HFFc6 (cell line): ENCODE measurements at places on chromosomes 2 and 18. TPM values are rescaled to one million over a fixed set of nuclear protein-coding genes. Genes with fewer than 3 reads are reported as not detected.
A peak's percentile ranks its signal among the peaks of the same experiment; 100 is the strongest.

DNA sequence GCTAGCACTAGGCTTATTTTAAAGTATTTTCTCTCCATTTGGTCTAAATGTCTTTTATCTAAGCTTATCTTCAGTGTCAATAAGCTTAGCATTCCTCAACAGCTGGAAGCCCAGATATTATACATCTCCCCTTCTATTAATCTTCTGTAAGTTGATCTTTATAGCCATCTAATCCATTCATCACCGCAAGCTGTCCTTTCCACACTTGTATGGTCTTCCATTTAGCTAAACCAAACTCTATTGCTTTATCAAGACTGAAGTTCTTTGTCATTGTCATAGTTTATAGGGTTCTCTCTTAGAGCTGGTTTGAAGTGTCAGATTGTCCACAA is 101.3 kb upstream of the GPR45 start:
- no peak for DNase-seq
- H3K4me3 ChIP-seq = no peak overlapping the region
- H3K4me1 ChIP-seq = no peaks in the 10 kb centered on the region; the same call in 1 of the 2 replicates
- H3K36me3 ChIP-seq = no peaks in the 10 kb centered on the region
- peaks cover 40% of the 10 kb centered on the region for H3K27me3 ChIP-seq

- no peaks in the 10 kb centered on the region for H3K36me3 ChIP-seq
- H3K4me3 ChIP-seq = peak within 1 kb of the TSS; percentile 60
- peaks cover 29% of the 10 kb centered on the region for H3K4me1 ChIP-seq
- H3K27ac ChIP-seq = peak within 1 kb of the TSS; percentile 34
- peaks cover 19% of the 10 kb centered on the region for H3K27me3 ChIP-seq
- DNase-seq = peak; percentile 88
These were observed at the start of gene PLCD4 for GRCh38 chr2:218607436-218608115. PLCD4 (plus strand) TSS chr2:218607899; CDS start chr2:218615740, 7,841 bp downstream.

DNA sequence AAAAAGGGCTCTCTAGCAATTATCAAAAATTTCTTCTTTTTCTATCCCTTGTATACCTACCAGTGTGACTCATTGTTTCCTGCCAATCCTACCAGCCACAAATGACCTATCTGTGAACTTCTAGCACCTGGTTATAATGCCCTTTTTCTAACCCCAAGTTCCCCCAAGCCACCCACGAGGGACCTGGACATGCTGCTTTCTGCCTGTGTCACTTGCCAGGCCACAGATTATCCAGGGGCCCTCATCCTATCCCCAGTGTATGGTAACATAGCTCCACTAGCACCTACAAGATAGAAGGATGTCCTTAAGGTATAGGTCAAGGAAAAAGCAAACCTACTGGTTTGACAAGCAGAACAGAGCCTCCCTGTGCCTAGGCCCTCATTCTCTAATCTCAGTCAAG is 26.8 kb downstream of the AAK1 start:
- H3K4me3 ChIP-seq = no peak overlapping the region
- H3K4me1 ChIP-seq = peaks cover 18% of the 10 kb centered on the region
- peaks cover 1% of the 10 kb centered on the region for H3K27me3 ChIP-seq
- no peak for DNase-seq
- H3K27ac ChIP-seq = no peak overlapping the region; the same call in 1 of the 2 replicates
- peaks cover 31% of the 10 kb centered on the region for H3K36me3 ChIP-seq

GRCh38 chr18:68391801-68392200 is 323.1 kb downstream of the TMX3 start:
- peaks cover 44% of the 10 kb centered on the region for H3K4me1 ChIP-seq
- H3K4me3 ChIP-seq = no peak overlapping the region
- no peak for DNase-seq
- H3K36me3 ChIP-seq = no peaks in the 10 kb centered on the region
- H3K27ac ChIP-seq = peak overlapping the region; percentile 5; the same call in 1 of the 2 replicates

- no peak for DNase-seq
- no peaks in the 10 kb centered on the region for H3K27me3 ChIP-seq
- no peaks in the 10 kb centered on the region for H3K4me1 ChIP-seq
- no peak overlapping the region for H3K27ac ChIP-seq
- H3K36me3 ChIP-seq = no peaks in the 10 kb centered on the region
These were observed 592.7 kb downstream of the XIRP2 start for GRCh38 chr2:167480986-167481309.

- DNase-seq = no peak
- no peaks in the 10 kb centered on the region for H3K4me1 ChIP-seq
- no peak overlapping the region for H3K27ac ChIP-seq
- H3K4me3 ChIP-seq = no peak overlapping the region
- peaks cover 37% of the 10 kb centered on the region for H3K27me3 ChIP-seq
- no peaks in the 10 kb centered on the region for H3K36me3 ChIP-seq
These were observed 50.0 kb downstream of the TMEM163 start for GRCh38 chr2:134668821-134669220.

GRCh38 chr2:231665245-231666170 is 42.8 kb upstream of the PTMA start:
- peak overlapping the region; percentile 90 for H3K4me3 ChIP-seq
- no peak for DNase-seq

DNA sequence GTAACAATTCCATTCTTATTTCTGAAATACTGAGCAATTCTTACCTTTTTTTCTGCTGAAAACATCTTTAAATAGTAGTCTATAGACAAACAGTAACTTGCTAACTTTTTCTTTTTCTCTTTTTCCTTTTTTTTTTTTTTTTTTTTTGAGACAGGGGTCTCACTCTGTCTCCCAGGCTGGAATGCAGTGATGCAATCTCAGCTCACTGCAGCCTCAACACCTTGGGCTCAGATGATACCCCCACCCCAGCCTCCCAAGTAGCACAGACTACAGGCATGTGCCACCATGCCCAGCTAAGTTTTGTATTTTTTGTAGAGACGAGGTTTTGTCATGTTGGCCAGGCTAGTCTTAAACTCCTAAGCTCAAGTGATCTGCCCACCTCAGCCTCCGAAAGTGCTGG is 42.2 kb downstream of the MFSD6 start:
- no peak for DNase-seq
- no peaks in the 10 kb centered on the region for H3K36me3 ChIP-seq
- peaks cover 14% of the 10 kb centered on the region for H3K4me1 ChIP-seq
- no peak overlapping the region for H3K4me3 ChIP-seq

GRCh38 chr2:10269291-10269690 is 33.4 kb upstream of the HPCAL1 start:
- H3K27me3 ChIP-seq = peaks cover 12% of the 10 kb centered on the region
- no peaks in the 10 kb centered on the region for H3K36me3 ChIP-seq

DNA sequence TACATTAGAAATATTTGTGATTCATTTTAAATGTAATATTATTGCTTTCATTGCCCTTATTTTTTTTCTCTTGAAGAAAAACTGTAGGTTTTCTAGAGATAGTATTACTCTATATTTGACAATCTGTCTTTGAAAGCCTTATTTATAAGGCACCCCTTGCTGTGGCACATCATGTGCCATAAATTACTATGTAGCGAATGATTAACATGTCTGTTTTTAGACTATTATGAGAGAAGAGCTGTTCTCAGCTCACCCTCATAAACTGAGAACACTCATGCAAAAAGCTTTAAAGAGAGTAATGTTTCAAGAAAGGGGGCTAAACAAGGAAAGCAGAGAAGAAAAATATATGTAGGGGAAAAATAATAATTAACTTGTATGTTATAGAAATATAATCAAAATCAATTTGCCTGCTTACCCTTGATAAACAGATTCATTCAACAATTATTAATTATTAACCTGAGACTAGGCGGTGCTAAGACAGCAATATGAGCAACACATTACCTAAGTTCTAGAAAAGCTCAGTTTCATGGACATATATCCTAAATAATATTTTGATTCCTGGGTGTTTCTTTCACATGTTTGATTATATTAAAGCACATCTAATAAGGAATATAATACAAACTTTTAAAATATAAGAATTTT is 69.0 kb downstream of the RAB3GAP1 start:
- no peak for DNase-seq
- peaks cover 30% of the 10 kb centered on the region for H3K36me3 ChIP-seq
- peaks cover 6% of the 10 kb centered on the region; the same call in 1 of the 2 replicates for H3K4me1 ChIP-seq
- no peak overlapping the region for H3K27ac ChIP-seq
- H3K4me3 ChIP-seq = no peak overlapping the region

- no peak overlapping the region for H3K4me3 ChIP-seq
- no peak for DNase-seq
- no peak overlapping the region for H3K27ac ChIP-seq
- no peaks in the 10 kb centered on the region for H3K4me1 ChIP-seq
- H3K27me3 ChIP-seq = no peaks in the 10 kb centered on the region; the same call in 1 of the 2 replicates
- no peaks in the 10 kb centered on the region for H3K36me3 ChIP-seq
These were observed 256.9 kb downstream of the CDH19 start for GRCh38 chr18:66346833-66347588.

The NPC1 gene
- 22.4 to 35.8 TPM (median 28.0 TPM) in 3 replicates for total RNA-seq
